T-helper 17 cell (primary cell): ENCODE measurements at places on chromosomes 2 and 18.

DNA sequence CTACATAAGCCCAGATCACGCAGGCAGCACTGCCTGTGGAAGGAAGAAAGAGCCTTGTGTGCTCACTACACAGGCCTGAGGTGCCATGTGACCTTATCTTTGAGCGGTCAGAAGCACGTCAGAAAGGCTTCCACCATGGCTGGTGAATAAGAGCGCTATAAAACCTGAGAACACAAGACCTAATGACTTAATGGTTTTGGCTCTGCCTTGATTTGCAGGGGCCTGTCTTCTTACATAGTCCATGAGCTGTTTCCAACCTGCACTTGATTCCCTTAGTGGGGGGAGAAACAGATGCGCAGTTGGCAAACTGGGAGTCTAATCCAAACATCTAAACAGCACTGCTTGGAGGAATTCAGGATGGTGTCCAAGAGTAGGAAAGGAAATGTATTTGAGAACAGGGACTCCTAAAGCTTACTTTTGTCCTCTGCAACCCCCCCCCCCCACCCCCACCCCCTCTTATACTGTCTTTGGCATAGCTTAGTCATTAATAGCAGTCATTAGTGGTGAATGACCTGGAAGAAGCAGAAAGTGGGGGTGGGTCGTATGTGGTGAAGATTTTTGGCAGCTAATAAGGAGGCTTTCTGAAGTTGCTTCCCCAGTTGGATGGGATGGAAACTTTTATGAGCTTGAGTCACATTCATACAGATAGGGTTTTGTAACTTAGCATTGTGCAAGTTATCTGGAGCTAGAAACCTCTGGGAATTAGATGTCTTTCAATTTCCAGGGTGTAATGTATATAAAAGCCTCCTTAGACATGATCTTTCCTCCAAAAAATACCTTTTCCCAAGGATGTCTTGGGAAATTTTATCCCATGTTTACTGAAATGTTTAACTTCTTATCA lies 454.1 kb downstream of the MEIS1 start:
- DNase-seq, result no peak

- DNase-seq, result no peak
Measured at GRCh38 chr18:73636355-73636754, 511.3 kb downstream of the FBXO15 start.

GRCh38 chr2:37792366-37792765 lies 120.9 kb upstream of the CDC42EP3 start:
- no peak for DNase-seq

DNA sequence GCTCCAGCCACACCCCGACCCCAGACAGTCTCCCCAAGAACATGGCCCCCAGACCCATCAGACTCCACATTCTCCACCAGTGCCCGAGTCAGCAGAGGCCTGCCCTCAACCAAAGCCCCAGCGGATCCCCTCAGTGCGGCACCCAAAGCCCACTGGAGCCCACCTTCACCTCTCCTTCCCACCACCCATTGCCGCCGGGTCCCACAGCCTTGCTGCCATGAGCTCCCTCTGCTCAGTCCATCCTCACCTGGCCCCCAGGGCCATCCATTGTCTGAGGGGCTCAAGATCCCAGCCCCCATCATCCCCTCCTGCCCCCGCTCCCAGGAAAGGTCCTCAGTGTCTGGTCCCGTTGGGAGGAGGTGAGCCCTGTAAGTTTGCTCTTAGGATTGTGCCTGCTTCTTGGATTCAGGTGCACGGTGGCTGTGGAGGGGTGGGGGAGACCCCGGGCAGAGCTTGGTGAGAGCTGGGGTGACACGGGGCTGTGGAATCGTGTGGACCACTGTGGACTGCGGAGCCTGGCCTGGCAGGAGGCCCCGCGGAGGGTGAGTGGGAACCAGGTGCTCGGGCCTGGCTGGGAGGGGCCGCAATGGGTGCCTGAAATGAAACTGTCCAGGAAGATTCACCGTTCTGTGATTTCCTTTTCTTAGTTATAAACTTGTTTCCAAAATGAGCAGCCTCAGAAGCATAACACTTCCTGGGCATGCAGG lies 32.7 kb upstream of the GPC1 start:
- no peak for DNase-seq

DNA sequence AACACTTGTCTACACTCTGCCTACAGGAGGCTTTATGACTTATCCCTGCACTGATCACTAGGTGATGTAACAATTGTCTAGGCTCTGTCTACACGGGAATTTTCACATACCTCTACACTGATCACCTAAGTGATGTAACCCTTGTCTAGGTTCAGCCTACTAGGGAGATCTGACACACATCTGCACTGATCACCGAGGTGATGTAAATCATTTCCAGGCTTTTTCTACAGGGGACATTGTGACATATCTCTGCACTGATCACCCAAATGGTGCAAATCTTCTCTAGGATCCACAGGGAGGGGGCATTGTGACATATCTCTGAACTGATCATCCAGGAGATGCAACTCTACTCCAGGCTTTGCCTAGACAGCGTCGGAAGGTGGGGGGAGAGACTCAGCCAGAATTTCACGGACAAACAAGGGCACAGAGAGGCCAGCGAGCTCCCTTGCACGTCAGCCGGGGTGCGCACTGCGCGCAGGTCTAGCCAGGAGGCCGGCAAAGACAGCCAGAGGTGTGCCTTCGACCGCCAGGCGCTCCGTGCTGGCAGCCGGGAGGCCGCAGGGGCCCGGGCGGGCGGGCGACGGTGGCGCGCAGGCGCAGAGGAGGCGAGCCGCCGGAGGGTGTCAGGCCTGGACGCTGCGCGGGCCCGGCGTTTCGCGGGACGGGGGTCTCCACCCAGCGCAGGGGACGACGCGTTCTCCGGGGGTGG lies 46.9 kb upstream of the USP14 start:
- DNase-seq, result peak; percentile 66

GRCh38 chr2:69817729-69818501 lies 11.5 kb upstream of the GMCL1 start:
- no peak for DNase-seq

GRCh38 chr2:140604096-140604495 lies 1526.7 kb downstream of the LRP1B start:
- DNase-seq, result no peak

DNA sequence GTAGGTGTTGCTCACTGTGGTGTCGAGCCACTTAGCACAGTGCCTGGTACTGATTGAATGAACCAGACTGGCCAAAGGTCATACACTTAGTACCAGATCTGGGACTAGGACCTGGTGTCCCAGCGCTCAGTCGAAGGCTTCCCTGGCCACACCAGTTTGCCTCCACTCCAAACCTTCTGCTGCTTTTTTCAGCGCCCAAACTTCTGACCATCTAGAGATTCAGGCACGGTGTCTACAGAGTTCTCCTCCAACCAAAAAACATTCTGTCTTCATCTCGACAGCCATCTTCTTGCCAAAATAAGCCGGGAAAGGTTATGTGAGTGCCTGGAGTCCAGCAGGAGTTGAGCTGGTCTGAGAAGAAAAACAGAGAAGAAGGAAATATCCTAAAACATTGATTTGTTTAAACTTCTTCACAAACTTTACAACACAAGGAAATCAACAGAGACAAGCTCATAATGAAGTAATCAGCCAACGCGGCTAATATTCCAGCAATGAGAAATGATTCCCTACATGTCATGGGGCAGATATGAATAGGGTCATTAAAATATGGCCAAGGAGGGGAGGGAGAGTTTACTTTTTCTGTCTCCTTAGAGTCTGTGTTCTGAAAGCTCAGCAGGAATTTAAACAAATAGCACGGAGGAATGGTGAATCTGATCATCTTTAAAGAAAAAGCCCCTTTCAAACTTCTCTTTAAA lies 2.3 kb upstream of the GLI2 start:
- DNase-seq, result no peak

GRCh38 chr2:39620067-39620466 lies 45.6 kb upstream of the TMEM178A start:
- no peak for DNase-seq

- DNase-seq, result no peak
Measured at GRCh38 chr2:4381773-4382172, 678.4 kb downstream of the DCDC2C start.

DNA sequence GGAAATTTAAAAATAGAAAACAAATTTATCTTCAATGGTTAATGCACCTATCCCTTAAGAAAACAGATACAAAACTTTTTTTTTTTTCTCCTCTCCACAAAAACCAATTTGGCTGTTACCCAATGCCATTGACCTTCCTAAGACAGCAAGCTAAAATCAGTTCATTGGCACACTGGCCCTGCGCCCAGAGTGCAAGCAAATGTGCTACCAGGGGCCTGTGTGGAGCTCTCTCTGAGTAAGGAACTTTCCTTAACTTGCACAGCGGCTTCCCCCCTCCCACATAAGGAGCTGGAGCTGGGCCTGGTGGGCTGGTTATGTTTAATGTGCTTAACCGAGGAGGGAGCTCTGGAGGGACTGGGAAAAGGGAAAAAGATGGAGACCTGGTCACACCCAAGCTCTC lies 17.6 kb upstream of the POU3F3 start:
- DNase-seq, result no peak

GRCh38 chr18:12315911-12316310 lies 7.9 kb downstream of the TUBB6 start:
- no peak for DNase-seq

GRCh38 chr2:175049661-175050060 lies 44.5 kb upstream of the CHN1 start:
- no peak for DNase-seq

GRCh38 chr18:34084635-34085034 lies 140.1 kb downstream of the NOL4 start:
- DNase-seq, result no peak

DNA sequence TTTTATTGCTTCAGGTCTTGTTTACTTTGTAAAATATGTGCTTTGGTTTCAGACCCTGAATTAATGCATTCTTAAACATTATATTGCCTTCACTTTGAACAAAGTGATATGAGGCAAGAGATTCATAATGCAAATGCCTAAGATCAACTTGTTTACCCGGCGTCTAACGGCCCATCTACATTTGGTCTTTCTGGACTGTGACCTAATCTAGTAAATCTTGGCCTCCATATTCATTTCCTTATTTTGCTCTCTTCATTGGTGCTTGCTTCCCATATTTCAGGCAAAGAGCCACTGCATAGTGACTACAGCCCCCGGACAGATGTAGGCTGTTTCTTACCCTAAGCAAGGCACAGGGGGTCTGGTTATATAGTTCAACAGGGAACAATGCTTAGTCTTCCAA lies 53.0 kb upstream of the SLC39A10 start:
- DNase-seq, result no peak
